Thoracic aorta (tissue), 2 donors: ENCODE measurements at places on chromosomes 2 and 18.

DNA sequence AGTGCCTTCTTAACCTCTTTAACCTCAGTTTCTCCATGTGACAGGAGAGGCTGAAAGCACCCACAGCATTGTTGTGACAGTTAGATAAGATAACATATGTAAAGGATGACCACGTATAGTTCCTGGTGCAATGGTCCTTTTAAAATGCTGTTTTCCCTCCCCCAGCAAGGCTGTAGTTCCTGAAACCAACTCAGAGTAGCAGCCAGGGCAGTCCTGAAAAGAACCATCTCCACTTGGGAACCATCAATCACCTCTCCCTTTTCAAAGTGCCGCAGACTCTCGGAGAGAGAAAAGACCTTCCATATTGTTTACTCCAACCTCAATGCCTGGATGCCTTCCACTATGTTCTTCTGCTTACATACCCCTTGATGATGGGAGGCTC, 158.8 kb downstream of the DDX1 start:
- no peak for DNase-seq

GRCh38 chr2:76733736-76734135, 788.4 kb downstream of the LRRTM4 start:
- DNase-seq: no peak

GRCh38 chr2:119674711-119675500, 4.1 kb upstream of the TMEM177 start:
- DNase-seq: no peak

- no peak for DNase-seq
Measured at GRCh38 chr2:42846026-42846425, 53.6 kb upstream of the HAAO start.

DNA sequence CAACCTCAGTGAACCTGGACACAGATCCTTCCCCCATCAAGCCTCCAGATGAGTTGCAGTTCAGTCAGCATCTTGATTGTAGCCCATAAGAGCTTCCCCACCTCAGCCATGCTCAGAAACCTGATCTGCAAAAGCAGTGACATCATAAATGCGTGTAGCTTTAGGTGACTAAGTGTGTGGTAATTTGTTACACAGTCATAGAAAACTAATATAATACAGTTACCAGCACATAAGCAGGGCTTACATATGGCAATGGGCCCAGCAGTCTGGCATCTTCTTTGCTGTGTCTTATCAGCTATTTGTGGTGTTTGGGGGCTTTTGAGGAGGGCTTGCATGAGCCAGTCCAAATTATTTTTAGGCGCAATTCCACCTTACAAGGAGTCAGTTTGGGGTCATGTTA, 807.0 kb downstream of the SLC4A3 start:
- DNase-seq: no peak

DNA sequence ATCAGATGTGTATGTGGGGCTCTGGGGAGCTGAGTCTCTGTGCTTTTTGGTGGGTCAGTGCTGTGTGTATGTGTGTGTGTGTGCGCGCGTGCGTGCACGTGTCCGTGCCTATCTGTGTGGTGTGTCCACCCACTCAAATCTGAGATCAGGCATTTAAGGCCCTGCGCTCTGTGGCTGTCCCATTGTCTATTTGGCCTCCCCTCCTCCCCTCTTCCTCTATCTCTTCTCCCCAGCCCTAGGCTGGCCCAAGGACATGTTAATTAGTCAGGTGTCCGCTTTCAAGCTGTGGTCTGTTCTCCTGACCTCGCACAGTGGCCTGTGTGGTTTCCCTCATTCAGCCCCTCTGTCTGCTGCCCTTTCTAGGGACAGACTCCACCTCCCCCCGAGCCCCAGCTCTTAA, 136.4 kb downstream of the DYSF start:
- no peak for DNase-seq

DNA sequence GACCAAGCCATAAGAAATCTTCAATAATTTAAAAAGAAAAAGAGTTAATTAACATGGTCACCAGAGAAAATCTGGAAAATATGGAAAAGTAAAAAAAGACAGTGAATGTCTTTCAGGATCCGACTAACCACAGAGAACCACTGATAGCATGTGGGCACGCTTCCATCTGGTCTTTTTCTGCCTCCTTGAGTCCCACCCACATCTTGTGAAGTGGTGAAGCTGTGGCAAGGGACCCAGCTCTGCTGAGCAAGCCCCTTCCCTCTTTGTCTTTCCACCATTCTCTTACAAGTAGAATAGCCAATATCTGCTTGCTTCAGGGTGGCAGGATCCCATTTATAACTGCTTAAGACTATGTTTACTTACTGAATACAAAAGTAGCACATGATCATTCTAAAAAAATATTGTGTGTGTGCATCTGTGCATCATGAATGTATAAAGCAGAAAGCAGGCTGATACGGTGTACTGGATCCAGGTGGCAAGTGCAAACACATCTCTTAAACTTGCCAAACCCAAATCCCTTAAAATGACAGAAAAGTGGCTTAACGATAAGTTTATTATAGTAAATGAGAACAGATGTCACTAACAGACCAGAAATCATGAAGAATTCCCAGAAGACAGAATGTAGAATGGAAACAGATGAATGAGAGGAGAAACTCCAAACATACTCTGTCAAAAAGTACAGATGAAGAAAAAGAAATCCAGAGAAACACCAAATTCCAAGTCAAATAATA, 52.3 kb downstream of the FOXI3 start:
- DNase-seq: no peak

- DNase-seq: no peak
Measured at GRCh38 chr2:159760326-159760725, 37.7 kb downstream of the CD302 start.

DNA sequence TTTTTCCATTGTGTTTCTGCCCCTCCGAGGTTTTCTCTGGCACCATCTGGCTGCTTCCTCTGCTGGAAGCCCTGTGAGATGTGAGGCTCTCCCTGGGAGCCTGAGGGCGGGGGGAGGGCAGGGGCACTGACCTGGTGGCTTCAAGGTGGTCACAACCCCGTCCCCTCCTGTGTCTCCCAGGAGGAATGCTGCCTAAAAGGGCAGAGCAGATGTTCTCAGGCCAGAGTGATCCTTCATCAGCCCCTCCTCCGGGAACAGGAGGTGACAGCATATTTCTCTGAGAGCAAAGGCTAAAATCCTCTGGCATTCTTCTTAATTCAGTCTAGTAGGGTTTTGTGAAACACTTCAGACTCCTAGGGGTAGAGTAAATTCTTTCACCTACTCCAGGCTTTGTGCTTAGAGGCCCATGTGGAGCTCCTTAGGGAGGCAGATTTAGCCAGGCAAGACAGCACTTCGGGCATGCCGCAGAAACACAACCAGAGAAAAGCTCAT, 18.3 kb upstream of the GREB1 start:
- no peak for DNase-seq

DNA sequence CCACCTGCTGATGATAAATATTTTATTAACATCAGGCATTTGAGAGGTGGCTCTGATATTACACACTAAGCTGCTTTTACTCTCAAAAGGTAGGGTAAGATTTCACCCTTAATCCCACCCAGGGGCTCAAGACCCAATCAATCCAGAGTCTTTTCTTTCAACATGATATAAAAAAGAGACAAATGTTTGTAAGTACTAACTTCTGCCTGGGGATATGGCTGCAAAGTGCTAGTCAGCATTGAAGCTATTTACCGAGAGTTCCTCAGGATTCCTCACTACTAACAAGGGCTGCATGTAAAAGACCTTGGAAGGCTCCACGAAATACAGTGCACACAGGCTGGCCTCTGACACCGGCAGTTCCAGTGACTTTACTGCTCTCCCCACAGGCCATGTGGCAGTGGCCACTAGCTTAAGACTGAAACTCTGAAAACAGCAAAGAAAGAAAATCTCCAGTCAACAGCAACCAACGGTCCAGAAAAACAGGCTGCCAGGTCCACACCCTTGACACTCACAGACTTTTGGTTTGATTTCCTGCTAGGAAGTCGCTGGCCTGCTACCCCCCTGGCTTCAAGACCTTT, 11.2 kb downstream of the MREG start:
- no peak for DNase-seq

- no peak for DNase-seq
Measured at GRCh38 chr2:27903018-27903417, 12.5 kb downstream of the BABAM2 start.
